ENCODE measurements at places on chromosomes 7 and 10.

DNA sequence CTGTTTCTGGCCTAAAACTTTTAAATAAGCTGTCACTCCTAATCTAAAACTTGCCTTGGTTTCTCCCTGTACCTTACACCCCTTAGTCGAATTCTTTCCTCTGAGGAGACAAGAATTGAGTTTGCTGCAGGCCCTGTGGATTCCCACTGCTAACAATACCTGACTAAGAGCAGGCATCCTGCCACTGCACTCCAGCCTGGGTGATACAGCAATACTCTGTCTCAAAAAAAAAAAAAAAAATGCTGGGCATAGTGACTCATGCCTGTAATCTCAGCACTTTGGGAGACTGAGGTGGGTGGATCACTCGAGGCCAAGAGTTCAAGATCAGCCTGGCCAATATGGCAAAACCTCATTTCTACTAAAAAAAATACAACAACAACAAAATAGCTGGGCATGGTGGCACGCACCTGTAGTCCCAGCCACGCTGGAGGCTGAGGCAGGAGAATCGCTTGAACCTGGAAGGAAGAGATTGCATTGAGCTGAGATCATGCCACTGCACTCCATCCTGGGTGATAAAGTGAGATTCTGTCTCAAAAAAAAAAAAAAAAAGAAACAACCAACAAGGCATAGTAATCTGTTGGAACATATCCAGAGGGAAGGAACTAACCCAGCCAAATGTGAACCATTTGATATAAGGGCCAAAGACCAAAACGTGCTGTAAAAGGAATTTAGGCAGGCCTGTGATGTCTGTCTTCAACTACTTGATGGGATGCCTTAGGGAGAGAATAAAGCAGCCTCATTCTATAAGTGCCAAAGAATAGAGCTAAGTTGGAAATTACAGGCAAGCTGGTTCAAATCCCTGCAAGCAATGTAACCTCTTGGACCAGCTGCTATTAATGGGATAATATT, 732.7 kb upstream of the AUTS2 start:
- no peak for DNase-seq

DNA sequence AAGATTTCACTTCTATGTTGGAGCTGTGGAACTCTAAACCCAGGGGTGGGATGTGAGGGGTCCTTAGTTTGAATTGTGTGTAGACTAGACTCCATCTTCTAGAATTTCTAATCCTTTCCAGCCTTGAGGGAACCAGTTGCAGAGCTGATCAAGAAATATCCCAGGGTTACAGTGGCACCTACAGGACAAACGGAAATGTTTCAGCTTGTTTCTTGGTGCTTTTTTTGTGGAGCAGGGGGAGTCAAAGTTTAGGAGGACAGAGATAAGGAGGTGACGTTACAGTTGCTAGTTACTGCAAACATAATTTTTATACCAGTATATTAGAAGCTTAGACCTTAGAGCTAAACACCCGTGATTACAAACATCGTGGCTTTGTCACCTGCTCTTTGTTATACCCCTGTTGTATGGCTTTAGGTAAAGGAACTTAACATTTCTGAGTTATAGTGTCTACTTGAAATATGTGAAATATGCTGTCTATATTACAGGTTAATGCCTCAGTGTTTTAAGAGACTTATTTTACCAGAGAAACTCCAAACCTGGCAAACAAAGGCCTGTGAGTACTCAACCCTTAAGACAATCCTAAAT, 84.5 kb upstream of the DYNC1I1 start:
- no peak for DNase-seq

DNA sequence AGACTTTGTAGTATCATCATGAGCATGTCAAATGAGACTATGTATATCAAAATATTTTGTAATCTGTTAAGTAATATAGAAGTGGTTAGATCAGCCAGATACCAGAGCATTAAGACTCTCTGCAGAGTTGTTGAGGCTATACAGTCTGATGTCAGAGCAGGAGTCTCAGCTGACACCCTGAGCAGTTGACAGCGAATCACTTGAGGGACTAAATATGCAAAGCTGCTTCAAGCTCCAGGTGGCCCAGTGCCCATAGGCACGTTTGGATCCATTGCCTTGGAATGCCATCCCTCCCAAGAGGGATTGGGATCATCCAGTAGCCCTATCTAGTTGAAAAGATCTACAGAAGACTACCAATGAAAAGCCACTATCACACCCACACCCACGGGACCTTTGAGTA, 210.2 kb downstream of the TAX1BP1 start:
- DNase-seq, result no peak

DNA sequence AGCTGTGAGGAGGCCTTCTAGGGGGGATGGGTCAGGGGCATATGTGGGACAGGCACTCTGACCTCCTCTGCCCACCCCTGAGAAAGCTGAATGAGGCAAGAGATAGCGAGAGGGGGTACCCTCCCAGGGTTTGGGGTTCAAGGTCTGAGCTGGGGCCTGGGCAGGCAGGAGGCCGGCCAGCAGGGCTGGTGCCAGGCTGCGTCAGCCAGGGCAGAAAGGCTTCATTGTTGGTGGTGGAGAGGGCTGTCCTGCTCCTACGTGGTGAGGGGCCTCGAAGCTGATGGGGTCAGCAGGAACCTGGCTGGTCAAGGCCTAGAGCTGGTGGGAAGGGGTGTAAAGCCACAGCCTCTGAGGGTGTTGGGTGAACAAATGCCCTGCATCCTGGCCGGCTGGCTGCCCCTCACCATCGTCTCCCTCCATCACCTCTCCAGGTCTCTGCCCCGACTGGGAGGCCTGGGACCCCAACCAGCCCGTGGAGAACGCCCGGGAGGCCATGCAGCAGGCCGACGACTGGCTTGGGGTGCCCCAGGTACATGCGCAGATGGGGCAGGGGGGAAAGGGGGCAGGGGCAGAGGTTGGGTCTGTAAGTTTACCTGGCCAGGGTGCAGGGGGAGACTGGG, 6.6 kb downstream of the FLNC start:
- no peak for DNase-seq

DNA sequence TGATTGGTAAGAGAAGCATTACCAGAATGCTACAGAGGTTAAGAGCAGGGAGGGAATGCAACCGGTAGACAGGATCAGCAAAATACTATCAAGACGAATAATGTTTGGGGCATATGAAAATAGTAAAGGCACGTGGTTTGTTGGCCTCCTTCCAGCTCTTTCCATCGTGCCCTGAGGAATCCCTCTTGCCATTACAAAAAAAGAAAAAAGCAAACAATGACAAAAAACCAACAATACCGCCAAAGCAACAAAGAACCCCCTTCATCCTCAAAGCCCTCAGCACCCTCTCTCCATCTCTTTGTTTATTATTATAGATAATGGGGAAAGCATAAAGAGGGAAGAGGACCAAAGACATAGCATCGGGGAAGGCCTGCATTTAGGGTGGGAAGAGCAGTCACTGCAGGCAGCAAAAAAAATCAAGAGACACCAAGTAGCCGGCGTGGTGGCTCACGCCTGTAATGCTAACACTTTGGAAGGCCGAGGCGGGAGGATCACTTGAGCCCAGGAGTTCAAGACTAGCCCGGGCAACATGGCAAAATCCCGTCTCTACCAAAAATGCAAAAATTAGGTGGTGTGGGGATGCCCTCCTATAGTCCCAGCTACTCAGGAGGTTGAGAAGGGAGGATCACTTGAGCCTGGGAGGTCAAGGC, 78.0 kb downstream of the HIP1 start:
- no peak for DNase-seq

DNA sequence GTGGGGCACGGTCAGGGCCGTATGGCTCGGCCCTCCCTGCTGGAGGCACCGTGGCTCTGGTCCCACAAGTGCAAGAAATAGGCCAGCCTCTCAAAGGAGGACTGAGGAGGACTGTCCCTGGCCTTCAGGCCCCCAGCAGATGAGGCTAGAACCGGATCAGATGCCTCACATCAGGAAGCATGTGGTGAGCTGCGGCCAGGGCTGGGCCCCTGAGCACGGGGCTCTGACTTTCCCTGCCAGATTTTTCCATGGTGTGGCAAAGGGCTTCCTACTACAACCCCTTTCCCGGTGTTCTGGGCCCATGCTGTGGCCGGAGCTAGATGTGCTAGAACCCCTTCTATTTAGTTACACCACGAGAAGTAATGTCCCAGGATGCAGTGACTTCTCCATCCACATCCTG, 100.4 kb downstream of the TCERG1L start:
- peak; percentile 24 for DNase-seq

DNA sequence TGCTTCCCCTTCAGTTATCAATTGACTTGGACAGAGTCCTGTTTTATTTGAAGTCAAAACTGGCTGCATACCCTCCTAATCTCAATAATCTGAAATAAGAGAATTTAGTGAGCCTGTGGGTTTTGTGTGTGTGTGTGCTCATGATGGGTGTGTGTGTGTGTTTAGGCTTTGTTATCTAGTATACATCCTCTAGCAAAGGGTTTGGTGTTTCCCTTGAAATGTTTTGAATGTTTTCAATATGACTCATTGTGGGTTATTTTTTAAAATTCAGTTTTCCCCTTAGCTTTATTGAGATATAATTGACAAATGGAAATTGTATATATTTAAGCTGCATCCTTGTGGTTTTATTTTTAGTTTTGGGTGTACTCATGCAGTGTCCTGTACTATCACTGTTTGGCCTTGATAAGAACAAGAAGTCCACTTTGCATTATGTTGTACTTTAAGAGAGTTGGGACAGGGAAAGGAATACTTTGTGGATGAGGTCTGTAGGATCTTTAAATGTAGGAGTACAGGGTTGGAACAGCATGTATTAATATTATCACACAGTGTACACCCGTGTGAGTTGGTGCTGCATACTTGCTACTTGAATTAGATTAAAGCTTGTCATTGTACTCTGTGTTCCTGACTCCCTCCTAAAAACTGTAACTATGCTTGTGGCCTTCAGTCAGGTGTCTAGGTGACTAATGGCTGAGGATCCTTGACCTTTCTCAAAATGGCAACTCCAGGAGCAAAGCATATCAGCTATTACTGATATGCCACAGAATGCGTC, 58.3 kb downstream of the VCL start:
- DNase-seq, result no peak

- no peak for DNase-seq
These were observed 134.8 kb upstream of the SHH start for GRCh38 chr7:155947051-155947450.

- DNase-seq, result no peak
These were observed 644 bp downstream of the BUD23 start for GRCh38 chr7:73683788-73684693.

DNA sequence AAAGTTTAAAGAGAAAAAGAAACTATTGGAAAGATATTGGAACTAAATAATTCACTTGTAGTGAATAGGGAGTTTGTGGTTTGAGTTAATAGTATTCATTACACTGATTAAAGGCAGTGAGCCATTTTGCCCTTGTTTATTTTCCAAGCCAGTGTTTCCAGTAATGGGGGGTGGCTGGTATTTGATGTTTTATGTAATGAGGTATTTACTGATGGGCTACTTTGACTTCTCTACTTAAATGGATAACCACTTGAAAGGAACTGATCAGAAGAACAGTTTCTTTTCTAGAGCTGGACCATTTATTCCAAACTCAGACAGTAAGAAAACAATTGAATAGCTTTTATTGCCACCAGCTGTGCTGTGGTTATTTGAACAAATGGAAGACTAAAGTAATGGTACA, 227.0 kb upstream of the HDAC9 start:
- no peak for DNase-seq

DNA sequence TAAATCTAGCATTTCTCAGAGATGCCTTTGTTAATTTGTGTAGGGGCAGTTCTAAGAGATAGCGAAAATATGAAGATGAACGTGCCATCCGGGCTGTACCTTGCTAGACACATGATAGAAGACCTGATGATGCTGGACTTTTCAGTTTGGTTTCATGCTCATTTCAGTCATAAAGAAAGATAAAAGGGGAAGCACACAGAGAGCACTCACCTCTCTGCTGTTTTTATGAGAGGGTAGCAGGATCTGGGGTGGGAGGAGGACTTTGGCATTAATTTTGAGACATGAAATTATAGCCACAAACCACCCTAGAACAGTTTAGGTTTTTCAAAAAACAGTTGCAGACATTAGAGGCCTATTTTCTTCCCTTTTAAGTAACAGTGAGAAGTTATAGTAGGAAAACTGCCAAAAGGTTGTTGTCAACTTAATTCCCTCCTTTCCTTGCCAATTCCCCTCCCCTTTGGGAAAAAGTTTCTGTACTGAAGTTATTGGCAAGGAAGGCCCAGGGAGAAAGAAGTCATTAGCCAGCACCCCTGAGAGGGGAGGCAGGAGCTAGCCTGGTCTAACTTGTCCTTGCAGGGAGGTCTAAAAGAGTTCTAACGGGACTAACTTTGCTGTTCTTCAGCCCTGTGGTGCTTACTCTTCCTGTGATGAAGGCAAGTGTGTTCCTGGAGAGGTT, 2.6 kb downstream of the ST7 start:
- no peak for DNase-seq

DNA sequence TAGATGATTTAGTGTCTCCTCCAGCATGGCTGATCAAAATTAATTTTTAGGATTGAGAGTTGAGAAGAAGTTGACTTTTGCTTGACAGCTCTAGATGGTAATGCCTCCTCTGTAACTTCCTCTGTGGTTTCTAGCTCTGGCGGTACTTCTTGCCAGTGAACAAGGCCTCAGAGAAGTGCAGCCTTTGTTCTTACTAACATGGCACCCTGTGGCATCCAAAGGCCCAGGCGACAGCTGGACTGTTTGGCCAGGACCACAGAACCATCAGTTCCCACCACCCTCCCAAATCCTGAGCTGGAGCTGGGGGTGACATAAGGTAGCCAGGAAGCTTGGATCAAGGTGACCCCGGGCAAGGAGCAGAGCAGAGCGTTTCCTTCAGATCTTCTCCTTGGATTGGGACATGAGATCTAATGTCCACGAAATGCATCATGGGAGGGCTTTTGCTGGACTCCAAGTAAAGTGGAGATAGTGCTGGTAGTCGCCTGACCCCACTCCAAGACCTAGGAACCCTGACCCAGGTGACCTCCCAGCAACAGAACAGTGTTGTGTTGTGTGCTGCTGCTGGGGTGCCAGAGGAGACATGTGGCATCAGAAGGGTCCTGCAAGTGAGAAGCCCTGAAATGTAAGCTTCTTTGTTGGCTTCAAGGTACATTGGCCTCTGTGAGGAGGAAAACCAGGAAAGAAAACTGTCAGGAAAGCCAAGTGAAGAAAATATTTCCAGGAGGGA, 41.8 kb downstream of the APBB1IP start:
- no peak for DNase-seq

DNA sequence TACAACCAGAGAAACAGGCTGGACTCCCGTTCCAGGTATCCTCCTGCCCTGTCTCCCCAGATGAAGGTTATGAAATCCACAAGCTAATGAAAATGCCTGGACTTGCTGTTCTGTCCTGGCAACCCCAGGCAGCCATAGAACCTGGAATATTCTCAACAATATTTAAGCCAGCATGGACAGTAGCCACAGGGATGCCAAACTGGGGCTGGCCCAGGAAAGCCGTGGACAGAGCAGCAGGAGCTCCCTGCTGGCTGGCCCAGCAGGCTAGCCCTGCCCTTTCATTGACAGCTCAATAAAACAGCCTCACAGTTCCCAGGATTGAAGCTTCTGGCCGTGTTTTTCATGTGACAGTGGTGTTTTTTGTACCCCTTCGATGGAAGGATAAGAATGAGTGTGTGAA, 230.6 kb downstream of the BMPER start:
- DNase-seq, result no peak

- DNase-seq, result no peak
These were observed 433.6 kb downstream of the ACTR3B start for GRCh38 chr7:153193144-153193595.

- DNase-seq, result peak; percentile 49
These were observed 16.4 kb downstream of the ZNF488 start for GRCh38 chr10:47367646-47368045.

All from coronary artery (tissue), 2 donors.